ENCODE measurements at places on chromosomes 7 and 10. TPM values are rescaled to one million over a fixed set of nuclear protein-coding genes. Genes with fewer than 3 reads are reported as not detected.

PCBD1 gene
- 21.8 TPM for total RNA-seq

BBIP1 gene
- 32.2 TPM for total RNA-seq

NANOS1 gene
- 1.1 TPM for total RNA-seq

LHPP gene
- 11.5 TPM for total RNA-seq

EMX2 gene
- total RNA-seq, result 0.88 TPM

HYAL4 gene
- total RNA-seq, result not detected

OR2A5 gene
- not detected for total RNA-seq

CPED1 gene
- total RNA-seq, result 37.4 TPM

CEP55 gene
- total RNA-seq, result 4.7 TPM

C10orf67 gene
- total RNA-seq, result not detected

ALDH18A1 gene
- 98.4 TPM for total RNA-seq

ATP6V0A4 gene
- total RNA-seq, result under 0.01 TPM

LIPM gene
- not detected for total RNA-seq

AQP1 gene
- total RNA-seq, result 0.59 TPM

HPS1 gene
- total RNA-seq, result 61.9 TPM

ENO4 gene
- 0.29 TPM for total RNA-seq

BAZ1B gene
- total RNA-seq, result 58.3 TPM

LIPN gene
- not detected for total RNA-seq

ABHD11 gene
- 6.5 TPM for total RNA-seq

DTX2 gene
- total RNA-seq, result 11.5 TPM

Data from osteoblast (primary cell).